ENCODE measurements at places on chromosomes 1 and 21.

DNA sequence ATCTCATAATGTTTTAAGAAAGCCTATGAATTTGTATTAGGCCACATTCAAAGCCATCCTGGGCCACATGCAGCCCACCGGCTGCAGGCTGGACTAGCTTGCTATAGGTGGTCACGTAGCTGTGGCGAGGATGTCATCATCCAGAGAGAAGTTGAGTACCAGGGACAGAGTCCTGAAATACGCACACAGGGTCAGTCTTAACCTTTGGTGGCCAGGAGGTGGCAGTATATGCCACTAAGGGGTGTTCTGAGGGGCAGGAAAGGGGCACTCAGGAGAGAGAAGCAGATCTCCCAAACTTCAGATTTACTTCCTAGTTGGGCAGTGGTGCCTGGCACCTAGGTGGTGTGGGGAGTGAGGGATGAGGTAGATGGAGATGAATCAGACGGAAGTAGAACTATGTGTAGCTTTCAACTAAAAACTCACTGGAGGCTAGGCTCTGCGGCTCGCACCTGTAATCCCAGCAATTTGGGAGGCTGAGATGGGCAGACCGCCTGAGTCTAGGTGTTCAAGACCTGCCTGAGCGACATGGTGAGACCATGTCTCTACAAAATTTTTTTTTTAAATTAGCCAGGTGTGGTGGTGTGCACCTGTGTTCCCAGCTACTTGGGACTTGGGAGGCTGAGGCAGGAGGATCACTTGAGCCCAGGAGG, 16.3 kb upstream of the CDK18 start:
- peak; percentile 40 for DNase-seq

GRCh38 chr1:30196457-30196856, 526.9 kb downstream of the MATN1 start:
- no peak for DNase-seq

DNA sequence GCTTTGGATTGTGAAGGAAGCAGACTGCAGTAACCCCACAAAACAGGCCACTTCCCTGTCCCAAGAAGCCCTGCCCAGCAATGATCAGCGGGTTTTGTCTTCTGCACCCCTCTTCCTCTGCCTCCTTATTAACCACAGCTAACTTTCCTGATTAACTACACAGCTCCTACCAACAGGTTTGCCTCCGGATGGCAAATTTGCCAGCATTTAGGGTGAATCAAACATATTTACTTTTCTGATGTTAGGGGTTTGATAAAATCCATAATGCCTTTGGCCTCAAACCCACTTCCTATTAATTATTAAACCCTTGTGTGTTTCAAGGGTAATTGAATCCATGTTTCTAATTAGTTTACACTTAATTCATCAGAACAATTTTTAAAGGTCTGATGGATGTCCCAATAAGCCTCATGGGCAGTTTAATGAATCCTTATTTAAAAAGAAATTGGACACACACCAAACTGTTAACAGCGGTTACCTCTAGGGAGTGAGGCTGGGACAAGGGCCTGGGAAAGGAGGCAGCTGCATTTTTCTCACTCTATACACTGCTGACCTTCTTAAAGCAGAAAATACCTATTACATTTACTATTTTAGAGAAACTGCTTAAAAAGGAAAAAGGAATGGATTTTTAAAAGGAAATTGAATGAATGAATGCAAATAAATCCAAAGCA, 91.9 kb downstream of the CSMD2 start:
- no peak for DNase-seq

DNA sequence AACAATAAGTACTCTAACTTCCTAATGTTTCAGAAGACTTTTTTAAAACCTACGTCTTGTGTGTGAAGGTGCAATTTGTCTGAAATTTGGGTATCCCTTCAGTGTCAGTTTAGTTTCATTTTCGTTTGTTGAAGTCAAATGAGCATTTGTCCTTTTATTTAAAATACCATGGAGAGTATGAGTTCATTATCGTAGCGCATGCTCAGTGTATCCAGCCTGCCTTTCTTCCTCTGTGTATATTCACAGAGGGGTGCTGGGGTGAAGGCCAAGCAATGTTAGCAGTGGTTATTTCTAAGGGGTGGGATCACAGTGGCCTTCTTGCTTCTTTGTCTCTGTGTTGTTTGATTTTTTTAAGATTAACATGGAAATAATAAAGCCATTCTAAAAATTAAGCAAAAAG, 43.2 kb downstream of the CNN3 start:
- no peak for DNase-seq

DNA sequence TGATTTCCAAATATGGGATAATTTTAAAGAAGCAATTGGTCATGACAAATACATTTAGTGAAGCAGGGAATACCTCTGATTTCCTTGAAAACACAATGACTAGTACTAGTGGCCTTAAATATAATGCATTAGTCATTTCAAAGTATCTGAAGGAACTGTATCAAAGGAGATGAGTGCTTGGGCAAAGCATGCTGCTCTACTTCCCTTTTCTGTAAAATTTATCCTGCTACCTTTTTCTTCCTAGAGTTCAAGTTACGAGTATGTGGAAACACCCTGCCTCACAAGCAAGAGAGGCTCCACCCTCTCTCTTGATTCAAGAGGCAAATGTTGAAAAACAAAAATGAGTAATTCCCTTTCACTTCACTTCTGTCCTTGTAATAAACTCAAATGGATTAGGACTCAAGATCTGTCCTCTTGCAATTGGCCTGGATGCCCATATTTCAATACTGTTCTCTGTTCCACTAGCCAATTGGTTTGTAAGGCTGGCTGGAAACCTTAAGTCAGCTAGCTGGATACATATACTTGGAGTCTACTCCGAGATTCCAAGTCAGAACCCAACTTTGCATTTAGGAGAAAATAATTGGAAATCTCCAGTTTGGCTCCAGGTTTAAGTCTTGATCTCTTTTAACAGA, 92.5 kb downstream of the CDC42BPA start:
- no peak for DNase-seq

DNA sequence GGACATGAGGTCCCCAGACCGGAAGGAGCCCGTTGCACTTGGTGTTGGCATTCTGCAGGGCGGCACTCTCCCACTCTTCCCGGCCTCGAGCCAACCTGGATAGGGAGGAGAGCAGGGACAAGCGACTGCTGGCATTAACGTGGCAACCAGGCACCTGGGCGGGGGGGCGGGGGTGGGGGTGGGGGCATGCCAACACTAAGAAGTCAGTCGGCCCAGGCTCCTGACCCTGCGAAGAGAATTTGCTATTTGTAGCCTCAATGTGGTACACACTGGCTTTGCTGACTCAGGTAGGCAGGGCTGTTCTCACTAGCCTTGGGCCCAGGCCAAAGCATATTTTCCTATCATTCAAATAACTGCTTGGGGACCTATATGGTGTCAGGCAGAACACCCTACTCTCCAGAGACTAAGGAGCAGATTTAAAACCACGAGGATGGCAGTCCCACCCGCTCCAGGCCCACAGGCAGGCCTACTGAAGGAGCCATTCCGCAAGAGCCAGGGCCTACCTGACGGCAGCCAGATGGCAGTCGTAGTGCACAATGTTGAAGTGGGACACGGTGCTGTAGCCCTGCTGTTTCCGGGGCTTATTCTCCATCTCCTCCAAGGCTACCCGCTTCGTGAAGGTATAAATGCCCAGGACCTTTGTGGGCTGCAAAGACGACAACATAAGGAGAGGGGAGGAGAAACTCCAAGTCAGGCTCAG, 123.7 kb downstream of the UBR4 start:
- DNase-seq = no peak

- DNase-seq = no peak
These were observed 48.6 kb upstream of the CACHD1 start for GRCh38 chr1:64421377-64421776.

GRCh38 chr1:222582099-222582774, 7.5 kb downstream of the TAF1A start:
- no peak for DNase-seq

- DNase-seq = no peak
These were observed 118.1 kb downstream of the PLXNA2 start for GRCh38 chr1:208126108-208126507.

DNA sequence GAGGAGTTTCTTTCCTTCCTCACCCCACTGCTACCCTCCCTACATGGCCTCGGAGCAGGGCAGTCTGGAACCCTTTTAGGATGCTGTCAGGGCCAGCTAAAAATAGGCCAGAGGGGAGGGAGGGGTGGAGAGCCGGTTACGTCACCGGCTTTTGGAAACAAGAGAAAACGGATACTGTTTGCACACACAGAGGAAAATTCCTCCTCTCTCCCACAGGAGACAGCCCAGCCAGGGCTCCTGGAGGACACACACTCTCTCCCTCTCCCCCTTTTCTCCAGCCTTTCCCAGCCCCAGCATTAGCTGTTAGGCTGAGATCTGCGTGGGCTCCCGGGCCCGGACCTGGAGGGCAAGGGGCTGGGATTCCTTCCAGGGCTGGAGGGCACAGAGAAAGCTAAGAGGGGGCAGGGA, 20.0 kb upstream of the ALDH4A1 start:
- DNase-seq = no peak

GRCh38 chr1:1979482-1980165, 24.0 kb downstream of the CFAP74 start:
- DNase-seq = no peak

DNA sequence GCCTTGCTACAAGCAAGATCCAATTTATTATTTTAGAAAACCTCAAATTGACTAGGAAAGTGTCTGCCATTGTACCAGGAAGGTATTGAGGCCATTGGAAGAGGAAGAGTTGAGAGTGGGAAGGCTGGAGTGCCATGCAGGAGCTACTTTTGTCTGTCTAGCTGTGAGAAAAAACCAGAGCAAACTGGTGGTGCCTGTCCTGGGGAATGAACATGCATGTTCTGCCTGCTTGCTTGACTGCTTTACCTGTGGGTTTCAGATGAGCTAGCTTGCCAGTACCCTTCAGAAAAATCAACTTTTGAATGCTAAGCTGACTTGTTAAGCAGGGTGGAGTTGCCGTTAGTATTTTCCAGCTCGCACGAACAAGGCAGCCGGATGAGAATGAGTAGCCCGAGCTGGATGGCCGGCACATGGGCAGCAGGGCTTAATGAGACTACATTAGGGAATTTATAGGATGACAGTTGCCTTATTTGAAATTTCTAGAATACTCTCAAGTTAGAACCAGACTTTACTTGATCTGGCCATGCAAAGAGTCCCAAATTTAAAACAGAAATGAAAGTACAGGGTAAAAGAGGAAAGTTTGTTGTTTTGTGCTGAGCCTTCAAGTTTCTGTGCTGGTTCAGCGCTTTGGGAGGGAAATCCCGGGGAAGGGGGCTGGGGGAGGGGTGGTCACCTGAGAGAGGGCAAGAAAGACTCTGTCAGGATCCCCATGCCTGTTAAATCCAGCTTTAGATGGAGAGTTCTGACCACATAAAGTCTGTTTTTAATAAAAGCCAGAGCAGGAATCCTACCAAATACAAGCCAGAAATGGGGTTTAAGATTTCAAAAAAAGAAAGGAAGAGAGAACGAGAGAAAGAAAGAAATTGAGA, 29.6 kb upstream of the C1orf105 start:
- DNase-seq = no peak

GRCh38 chr1:235169986-235170385, 8.9 kb upstream of the RBM34 start:
- DNase-seq = no peak

- DNase-seq = no peak
These were observed 55.4 kb downstream of the OPTC start for GRCh38 chr1:203549309-203549708.

DNA sequence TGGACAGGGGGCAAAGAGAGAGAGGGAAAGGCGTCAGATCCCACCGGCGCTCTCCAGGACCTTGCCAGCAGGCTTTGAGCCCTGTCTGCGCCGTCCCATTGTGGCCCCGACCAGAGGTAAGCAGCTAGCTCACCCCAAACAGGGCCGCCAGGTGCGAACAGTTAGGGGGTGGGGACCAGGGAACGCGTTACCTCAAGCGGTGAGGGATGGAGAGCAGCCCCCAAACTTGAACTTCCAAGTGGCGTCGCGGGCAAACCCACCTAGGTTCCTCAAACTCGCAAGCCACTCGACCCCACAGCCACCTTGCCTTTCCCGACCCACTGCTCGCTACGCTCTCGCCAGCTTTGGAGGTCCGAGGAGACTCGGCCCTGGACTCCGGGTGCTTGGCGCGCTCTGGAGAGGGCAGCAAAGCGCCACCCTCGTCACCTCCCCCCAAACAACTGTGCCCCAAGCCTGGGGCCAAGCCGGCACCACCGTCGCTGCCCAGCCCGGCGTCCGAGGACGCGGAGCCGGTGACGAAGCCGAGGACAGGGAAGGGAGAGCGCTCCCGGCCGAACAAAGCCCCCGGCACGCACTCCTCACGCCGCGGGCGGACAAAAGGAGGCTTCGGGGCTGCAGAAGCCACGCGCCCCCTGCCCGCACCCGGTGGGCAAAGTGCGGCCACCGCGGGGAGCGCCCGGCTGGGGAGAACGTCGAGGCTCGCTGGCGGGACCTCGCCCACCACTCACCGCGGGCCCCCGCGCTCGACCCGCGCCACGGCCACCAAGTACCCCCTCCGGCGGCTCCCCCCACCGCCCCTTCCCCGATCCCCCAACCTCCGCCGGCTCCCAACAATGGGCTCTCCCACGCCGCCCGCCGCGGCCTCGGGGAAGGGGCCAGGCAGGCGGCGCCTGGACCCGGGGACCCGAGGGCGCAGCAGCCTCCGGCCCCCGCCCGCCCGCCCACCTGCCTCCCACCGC, 976 bp downstream of the SSBP3 start:
- DNase-seq = no peak

DNA sequence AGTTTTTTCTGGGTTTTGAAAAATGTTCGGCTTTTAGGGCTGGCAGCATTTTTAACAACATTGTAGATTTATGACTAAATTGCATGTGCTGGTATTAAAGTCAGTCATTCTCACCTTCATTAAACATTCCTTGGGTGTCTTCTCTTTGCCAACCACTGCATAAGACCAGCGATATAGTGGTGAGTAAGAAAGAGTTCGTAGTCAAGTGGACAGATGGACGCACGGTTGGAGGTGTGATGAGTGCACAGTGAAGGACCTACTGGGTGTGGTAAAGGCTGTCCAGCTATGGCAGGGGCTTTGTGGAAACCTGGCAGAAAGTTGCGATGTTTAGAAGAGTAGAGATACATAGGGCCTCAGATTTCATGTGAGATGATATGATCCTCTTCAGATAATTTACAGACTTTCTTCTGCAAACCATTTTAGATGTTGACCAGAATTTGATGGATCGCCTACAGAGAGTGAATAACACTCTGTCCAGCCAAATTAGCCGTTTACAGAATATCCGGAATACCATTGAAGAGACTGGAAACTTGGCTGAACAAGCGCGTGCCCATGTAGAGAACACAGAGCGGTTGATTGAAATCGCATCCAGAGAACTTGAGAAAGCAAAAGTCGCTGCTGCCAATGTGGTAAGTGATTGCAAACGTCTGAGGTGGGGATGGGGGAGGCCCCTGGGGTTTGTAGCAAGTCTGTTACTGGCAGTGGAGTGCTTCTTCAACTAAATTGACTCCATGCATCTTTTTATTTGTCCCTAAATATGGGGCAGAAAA, 56.0 kb upstream of the LAMC2 start:
- no peak for DNase-seq

DNA sequence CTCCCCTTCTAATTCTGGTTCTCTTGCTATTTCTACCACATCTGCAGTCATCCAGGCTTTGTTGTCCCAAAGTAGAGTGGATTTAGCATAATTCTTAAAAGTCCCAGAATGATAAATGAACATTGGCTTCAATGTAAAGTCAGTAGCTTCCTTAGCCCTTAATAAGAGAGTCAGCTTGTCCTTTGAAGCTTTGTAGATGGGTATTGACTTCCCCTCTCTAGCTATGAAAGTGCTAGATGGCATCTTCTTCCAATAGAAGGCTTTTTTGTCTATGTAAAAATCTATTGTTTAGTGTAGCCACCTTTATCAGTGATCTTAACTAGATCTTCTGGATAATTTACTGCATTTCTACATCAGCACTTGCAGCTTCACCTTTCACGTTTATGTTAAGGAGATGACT, 181.4 kb upstream of the B3GALT2 start:
- no peak for DNase-seq

GRCh38 chr1:95534985-95535384, 301.0 kb downstream of the RWDD3 start:
- no peak for DNase-seq

- DNase-seq = peak; percentile 76
These were observed 33.8 kb upstream of the MPZL1 start for GRCh38 chr1:167687919-167688519.

Data from naive thymus-derived CD8-positive, alpha-beta T cell (primary cell).